Activated naive CD4-positive, alpha-beta T cell (primary cell): ENCODE measurements at places on chromosomes 13 and 19.

GRCh38 chr19:41302624-41303351, 7.2 kb upstream of the CCDC97 start:
- DNase-seq, result peak; percentile 27

GRCh38 chr19:3184847-3185460, 776 bp upstream of the NCLN start:
- DNase-seq, result no peak

- DNase-seq, result peak; percentile 77
Observed at GRCh38 chr19:3178377-3178972, at the start of gene S1PR4. S1PR4 (plus strand) TSS chr19:3178769; CDS start chr19:3178793, 24 bp downstream.

- DNase-seq, result no peak
Observed at GRCh38 chr13:38862443-38862842, 128.2 kb downstream of the STOML3 start.

DNA sequence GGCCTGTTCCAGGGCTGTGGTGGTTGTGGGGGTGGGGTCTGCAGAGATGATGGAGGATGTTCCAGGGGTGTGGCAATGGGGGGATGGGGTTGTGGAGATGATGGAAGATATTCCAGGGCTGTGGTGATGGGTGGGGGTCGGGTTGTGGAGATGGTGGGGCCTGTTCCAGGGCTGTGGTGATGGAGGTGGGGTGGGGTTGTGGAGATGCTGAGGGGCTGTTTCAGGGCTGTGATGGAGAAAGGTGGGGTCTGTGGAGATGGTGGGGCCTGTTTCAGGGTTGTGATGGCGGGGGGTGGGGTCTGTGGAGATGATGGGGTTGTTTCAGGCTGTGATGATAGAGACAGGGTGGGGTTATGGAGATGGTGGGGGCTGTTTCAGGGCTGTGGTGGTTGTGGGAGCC, 62.0 kb downstream of the TEX29 start:
- no peak for DNase-seq

- no peak for DNase-seq
Observed at GRCh38 chr13:86080340-86080995, 281.2 kb upstream of the SLITRK6 start.

GRCh38 chr19:50549927-50550593, 18.2 kb downstream of the LRRC4B start:
- DNase-seq, result no peak

DNA sequence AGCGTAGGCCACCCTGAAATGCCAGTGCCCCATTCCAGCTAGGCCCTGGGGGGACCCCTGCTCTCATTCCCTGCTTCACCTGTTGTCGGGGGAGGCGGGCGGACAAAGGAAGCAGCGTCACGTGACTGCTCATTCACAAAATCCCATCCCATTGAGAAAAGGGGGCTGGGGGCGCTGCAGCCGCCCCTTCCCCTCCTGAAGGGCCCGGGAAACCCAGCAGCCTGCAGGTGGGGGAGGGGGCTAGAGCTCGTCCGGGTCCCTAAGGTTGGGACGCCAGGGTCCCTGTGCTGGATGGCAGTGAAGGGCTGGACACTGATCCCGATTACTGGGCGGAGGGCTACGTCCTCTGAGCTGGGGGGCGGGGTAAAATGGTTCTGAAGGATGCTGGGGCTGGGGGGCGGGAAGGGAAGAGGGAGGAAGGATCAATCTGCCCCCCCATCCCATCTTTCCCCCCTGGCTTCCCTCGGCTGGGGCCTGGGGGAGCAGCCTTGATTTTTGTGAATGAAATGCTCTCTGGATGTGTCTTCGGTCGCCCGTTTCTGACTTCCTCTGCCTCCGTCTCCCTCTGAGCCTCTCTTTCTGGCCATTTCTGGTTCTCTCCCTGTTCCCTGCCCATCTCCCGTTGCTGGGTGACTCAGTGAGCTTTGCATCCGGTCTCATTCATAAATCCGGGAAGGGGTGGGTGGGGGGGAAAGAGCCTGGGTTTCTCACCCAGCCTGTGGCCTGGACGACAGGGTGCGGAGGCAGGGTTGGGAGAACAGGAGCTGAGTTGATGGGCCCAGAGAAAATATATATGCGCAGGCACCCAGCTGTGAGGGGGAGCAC, 816 bp downstream of the SPRED3 start:
- no peak for DNase-seq

GRCh38 chr13:51397262-51397941, 55.4 kb downstream of the INTS6 start:
- no peak for DNase-seq

- DNase-seq, result no peak
Observed at GRCh38 chr19:6528544-6529121, 2.2 kb upstream of the TNFSF9 start.

DNA sequence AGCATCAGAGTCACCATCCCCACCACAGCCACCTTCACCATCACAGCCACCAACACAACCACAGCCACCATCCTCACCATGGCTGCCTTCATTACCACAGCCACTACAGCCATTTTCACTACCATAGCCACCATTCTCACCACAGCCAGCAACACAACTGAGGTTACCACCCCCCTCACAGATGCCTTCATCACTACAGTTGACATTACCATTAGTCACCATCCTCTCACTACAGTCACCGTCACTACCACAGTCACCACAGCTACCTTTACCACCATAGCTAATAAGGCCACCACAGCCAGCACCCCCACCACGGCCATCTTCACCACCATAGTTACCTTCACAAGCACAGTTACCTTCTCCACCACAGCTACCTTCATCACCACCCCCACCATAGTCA, 269.6 kb downstream of the DNAJC15 start:
- DNase-seq, result no peak

GRCh38 chr13:80177327-80177726, 163.6 kb downstream of the SPRY2 start:
- no peak for DNase-seq

- no peak for DNase-seq
Observed at GRCh38 chr13:33873251-33873908, 55.4 kb downstream of the RFC3 start.

DNA sequence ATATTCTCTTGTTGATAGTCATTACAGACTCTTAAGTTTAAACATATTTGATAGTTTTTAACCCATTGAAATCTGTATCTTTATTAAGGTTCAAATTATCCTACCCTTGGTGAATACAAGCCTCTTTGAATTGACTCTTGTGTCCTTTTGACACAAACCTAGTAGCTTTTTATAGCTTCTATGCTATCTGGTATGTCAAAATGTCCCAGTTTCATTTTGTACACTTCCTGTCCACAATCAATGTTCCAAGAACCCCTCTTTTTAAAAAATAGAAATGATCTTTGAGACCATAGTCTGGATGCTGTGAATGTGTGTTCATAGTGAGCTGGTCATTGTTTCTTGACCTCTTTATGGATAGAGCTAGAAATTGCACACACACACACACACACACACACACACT, 39.2 kb upstream of the FGF14 start:
- no peak for DNase-seq

GRCh38 chr13:92681239-92681638, 545.4 kb upstream of the GPC6 start:
- no peak for DNase-seq

- no peak for DNase-seq
Observed at GRCh38 chr13:20414546-20415305, 110.9 kb downstream of the CRYL1 start.

DNA sequence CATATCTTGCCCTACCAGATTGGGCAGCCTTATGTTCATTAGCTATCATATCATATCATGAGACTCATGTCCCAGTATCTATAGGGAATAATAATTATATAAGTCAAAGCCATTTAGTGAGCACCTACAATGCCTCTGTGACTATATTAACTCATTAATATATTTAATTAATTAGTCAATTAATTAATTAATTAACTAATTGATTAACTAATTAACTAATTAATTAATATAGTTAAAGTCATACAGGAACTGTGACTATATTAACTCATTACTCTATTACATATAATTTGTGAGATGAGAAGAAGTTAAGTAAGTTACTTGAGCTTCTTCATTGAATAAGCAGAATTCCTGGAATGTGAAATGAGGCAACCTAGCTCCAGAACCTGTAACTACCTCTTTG, 588.3 kb upstream of the SLITRK1 start:
- DNase-seq, result no peak

DNA sequence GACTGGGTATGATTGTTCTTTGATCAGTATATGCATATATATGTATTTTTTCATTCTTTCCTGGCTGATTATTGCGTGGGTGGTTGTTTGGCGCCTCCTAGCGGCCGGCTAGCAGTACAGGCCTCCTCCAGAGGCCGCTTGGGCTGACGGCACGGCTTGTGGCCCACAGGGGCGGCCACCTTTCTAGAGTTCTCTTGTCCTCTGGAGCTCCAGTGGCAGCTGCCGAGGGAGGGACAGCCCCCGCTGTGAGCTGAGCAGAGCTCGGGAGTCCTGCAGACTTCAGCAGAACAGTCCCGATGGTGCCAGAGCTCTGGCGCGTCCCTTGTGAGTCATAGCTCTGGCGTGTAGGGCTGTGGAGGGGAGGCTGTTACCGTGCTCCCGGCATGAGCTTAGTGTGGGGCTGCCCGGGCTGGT, 22.5 kb upstream of the ZNF429 start:
- peak; percentile 17 for DNase-seq

GRCh38 chr13:30033681-30034457, 183.5 kb upstream of the UBL3 start:
- DNase-seq, result no peak

DNA sequence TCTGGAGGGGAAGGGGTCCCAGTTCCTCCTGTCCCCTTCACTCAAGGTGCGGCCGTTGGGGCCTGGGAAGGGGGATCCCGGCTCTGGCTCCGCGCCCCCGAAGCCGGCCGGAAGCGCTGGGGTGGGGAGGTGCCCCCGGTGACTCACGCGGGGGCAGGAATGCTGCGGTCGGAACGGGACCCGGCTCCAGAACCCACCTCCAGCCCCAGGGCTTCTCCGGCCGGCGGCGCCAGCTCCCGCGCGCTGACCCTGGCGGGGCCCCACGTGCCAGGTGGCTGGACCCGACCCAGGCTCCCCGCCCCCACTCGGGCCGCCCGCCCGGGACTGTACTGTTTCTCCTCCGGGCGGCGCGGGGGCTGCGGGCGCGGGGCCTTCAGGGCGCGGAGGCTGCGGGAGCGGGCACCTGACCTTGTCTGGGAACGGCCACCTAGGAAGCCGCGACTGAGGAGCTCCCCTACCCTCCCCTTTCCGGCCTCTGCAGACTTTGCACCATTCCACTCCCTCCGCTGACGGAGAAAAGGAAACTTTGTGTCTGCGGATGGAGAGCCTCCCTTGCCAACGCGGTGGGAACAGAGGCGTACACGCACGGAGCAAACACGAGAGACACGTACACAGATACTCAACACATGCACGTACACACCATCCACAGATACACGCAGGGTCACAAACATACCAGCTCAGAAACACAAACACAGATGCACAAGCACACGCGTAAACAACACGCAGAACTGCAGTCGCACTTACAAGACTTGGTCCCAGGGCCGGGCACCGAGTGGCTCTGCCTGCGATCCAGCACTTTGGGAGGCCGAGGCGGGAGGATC, 7.2 kb downstream of the AXL start:
- DNase-seq, result no peak

DNA sequence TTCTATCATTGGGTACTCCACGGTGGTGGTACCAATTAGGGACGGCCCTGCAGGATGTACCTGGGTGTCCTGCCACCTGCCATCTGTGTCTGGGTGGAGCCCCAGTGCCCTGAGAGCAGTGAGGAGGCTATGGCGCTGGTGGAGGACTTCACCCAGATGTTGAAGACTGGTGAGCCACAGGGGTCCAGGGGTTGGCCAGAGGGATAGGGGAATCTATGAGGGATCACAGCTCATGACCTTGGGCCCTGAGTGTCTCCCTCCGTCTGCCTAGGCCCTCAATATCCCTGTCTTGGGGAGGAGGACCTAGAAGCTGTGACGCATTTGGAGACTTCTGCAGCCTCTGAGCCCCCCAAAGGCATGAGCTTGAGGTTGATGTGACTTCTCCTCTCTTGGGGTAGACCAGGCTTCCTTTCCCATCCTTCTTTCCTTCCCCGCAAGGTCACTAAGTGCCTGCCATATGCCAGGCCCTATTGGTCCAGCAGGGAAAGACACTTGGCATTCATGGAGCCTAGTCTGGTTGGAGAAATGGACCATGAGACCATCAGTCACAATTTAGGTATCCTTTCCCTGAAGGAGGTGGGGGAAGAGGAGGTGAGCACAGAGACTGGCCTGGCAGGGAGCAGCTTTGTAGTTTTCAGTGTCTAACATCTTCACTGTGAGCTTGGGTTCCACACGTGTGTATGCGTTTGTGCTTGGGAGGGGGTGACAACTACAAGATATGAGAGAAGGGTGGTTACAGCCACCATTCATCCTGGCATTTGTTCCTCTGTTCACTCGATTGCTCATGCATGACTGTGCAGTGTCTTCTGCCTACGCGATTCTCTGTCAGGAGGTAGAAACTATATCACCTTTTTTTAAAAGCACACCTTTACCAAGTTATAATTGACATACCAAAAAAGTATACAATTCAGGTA, 5.1 kb upstream of the MZF1 start:
- no peak for DNase-seq

DNA sequence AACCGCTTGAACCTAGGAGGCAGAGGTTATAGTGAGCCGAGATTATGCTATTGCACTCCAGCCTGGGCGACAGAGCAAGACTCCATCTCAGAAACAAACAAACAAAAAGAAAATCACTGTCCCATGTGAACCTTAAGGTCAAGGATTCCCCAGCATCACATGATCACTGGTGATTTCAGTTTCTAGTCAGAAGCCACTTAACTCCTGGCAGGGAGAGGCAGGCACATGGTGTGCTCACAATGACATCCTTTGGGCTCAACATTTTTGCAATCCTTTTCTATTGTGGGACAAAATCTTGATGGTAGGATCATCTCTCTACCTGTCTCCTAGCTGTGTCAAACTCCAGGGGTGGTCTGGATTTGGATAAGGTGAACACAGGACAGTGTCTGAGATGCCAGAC, 12.1 kb downstream of the AKAP8 start:
- no peak for DNase-seq

DNA sequence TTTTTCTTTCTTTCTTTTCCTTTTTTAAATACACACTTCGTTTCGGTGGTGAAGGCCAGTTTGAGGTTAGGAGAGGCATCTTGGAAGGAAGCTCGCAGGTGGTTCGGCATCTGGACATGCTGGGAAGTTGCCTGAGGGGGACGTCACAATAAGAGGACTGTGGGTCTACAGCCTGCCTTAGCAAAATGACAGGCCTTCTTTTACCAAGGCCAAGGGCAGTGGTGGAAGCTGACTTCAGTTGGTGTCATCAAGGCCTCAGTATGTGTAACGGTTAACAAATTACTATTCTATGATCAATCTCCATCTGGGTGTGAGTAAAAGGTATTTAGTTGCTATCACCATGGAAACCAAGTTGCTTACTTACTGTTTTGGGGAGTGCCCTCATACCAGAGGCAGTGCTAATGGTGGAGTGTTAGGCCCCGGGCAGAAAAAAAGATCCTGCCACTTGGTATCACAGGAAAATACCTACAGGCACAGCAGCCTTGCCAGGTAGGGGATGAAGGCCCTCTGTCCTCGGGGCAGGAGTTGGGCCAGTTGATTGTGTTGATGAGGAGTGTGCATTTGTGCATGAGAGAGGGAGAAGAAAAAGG, 10.3 kb downstream of the ACTN4 start:
- DNase-seq, result no peak

GRCh38 chr13:32443111-32443510, 15.2 kb upstream of the N4BP2L1 start:
- no peak for DNase-seq

- DNase-seq, result no peak
Observed at GRCh38 chr13:25662516-25662915, 290.7 kb downstream of the ATP8A2 start.
